Lower leg skin (tissue), 4 donors: ENCODE measurements at places on chromosomes 16 and 17. TPM values are rescaled to one million over a fixed set of nuclear protein-coding genes. Genes with fewer than 3 reads are reported as not detected.

MYH4 gene
- total RNA-seq, result not detected

NECAB2 gene
- total RNA-seq, result not detected

NOMO2 gene
- total RNA-seq, result 84.4 TPM

CHTF18 gene
- total RNA-seq, result 10.5 TPM

OTOP2 gene
- total RNA-seq, result not detected

PPY gene
- not detected for total RNA-seq

IRF8 gene
- 1.7 TPM for total RNA-seq

GALK1 gene
- 20.6 TPM for total RNA-seq

GRCh38 chr16:83653785-83654184 is 154.0 kb upstream of the HSBP1 start:
- DNase-seq, result no peak

- DNase-seq, result peak; percentile 63
These were observed 806 bp upstream of the CYB561 start for GRCh38 chr17:63446753-63447470.

GRCh38 chr17:38900978-38901656 is 24.3 kb upstream of the LASP1NB start:
- peak; percentile 44 for DNase-seq

DNA sequence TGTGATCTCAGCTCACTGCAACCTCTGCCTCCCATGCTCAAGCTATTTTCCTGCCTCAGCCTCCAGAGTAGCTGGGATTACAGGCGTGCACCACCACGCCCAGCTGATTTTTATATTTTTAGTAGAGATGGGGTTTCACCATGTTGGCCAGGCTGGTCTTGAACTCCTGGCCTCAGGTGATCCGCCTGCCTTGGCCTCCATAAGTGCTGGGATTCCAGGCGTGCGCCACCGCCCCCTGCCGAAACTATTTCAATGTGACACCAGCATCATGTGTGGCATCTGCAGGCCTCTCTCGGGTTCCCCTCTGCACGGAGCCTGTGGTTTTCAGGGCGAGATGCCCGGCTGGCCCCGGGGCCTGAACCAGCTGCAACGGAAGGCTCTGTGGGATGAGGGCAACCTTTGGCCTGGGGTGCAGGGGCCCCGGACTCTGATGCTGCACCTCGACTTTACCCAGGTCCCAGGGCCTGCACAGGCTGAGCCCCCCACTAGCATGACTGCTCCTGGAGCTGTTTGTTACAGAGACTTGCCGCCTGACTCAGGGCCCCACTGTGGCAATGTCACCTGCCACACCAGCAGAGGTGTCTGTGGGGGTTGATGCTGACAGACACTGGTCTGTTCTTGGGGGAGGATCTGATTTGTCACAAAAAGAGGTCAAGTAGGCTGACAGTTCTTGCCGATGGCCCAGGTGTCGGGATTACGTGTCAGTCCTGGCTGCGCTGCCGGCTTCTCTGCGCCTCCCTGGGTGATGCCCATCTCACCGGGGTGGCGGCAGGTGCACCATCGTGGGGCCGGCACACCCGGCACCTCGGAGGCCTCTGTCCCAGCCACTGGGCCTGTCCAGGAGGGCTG is 8.6 kb upstream of the TEX19 start:
- DNase-seq, result no peak

- DNase-seq, result peak; percentile 46
These were observed 82.8 kb downstream of the PLCG2 start for GRCh38 chr16:81861915-81862314.

DNA sequence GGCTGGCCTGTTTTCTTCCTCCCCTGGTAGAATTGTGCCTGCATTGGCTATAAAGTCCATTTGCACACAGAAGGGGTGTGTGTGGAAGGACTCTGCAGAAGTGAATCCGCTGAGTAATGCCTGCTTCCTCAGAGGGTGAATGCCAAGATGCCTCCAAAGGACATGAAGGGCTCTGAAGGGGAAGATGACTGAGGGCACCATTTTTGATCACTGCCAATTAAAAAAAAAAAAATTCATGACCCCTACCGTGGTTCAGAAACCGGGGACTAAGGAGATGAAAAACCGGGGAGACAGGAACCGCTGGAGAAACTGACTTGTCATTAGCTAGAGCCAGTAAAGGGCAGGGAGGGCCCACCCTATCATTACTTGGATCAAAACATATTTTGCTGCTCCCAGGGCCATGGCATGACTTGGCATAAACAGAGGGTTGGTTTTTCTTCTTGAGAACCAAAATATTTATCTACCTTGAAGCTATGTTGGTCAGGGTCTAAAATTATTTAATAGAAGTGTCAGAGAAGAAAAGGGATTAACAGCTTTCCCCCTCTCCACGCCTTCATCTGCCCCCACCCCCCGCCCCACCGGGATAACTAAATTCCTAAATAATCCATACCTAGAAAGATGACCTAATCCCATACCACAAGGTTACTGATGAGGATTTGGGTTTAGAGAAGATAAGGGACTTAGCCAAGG is 3.6 kb upstream of the USP7 start:
- no peak for DNase-seq

- no peak for DNase-seq
These were observed 8.5 kb downstream of the KRTAP9-7 start for GRCh38 chr17:41284043-41284442.

DNA sequence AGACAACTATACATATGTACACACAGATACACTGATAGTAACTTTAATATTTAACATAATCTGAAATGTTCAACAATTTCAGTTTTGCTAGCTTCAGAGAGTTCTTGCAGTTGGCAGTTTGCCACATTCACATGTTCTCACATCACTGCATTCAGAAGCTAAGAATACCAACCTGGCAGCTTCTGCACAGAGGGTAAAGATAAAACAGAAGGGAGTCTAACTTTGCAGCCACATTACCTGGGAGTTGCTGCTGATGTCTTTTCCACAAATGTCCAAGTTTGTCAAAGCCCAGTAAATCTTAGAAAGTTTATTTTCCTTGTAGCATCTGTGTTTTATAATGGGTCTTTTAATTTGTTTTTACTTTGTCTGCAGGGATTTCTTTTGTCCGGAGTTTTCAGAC is 332.0 kb downstream of the BCAS3 start:
- no peak for DNase-seq

- DNase-seq, result no peak
These were observed 41.5 kb downstream of the KANSL1 start for GRCh38 chr17:46151762-46152161.

DNA sequence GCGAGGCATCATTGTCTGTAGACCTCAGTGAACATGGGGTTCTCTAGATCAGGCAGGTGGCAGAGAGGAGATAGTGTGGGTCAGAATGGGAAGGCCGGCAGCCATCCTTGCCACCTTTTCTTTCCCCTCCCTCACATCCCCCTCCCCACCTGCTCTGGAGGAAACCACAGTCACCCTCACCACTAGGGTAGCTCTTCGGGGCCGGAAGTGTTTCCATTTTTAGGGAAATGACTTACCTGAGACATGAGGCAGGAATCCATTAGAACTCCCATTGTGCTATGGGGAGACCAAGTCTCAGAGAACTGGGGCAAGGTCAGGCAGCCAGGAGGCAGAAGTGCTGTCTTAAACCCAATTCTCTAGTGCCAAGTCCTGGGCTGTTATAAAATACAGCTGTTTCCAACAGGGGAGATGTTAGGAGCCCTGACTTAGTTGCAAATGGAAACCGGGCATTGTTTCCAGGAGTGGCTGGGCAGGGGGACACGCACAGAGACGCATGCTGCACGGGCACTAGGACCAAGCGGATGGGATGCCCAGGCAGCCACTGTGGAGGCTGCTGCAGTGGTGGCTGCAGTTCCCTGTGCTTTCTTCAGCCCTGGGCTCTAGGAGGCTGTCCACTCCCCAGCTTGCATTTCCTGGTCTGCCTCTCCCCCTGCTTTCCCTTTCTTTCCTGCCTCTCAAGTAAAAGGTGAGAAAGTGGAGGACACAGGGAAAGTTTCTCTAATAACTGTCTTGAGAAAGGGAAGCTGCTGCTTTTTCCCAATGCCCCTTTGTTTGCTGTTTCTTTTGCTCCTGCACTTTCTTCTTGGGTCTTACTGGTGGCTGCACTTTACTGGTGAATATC is 2.8 kb downstream of the HAS3 start:
- no peak for DNase-seq
